ENCODE measurements at places on chromosomes 13 and 19.

DNA sequence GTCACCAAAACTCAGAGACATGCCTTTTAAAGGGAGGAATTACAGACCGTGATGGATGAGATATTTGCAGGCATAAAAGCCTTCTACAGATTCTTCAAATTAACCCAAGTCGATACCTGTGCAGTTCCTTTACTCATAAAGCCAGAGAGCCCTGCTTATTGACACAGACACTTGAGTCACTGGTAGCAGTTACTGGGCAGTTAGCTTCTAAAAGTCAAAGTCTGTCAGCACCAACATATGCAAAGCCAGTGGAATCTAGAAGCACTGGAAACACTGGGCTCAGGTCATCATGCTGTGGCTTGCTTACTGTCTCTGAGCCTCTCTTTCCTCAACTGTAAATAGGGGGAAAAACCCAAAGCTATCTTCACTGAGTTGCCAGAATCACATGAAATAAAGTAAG is 25.7 kb upstream of the LRCH1 start:
- DNase-seq: no peak

DNA sequence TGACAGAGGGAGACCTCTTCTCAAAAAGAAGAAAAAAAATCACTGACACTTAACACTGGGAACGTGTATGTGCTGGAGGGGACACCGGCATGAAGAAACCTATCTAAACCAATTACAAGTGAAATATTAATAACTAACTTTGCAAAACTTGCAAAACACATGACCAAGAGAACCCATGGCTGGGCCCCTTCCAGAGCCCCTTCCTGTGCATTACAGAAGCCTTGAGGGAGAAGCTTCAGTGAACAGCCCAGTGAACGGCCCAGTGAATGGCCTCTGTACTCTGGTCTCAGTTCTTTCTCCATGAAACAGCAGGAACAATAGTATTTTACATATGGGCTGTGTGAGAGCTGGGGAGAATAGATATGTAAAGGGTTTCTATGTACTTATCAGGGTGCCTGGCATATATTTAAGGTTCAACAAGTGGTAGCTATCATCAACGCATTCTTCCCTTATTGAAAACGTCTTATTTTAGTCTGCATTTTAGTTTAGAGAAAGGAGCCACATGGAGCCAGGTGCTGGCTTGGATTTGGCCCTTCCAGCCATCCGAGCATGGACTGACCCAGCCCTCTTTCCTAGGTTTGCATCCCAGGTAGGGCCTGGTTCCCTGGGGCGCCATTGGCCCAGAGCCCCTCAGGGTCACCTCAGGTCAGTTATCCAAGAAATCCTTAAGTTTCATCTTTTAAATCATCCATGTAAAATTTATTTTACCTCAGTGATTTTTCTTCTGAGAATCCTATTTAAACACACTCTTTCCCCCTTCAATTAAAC is 54.5 kb downstream of the CCDC70 start:
- DNase-seq: no peak

DNA sequence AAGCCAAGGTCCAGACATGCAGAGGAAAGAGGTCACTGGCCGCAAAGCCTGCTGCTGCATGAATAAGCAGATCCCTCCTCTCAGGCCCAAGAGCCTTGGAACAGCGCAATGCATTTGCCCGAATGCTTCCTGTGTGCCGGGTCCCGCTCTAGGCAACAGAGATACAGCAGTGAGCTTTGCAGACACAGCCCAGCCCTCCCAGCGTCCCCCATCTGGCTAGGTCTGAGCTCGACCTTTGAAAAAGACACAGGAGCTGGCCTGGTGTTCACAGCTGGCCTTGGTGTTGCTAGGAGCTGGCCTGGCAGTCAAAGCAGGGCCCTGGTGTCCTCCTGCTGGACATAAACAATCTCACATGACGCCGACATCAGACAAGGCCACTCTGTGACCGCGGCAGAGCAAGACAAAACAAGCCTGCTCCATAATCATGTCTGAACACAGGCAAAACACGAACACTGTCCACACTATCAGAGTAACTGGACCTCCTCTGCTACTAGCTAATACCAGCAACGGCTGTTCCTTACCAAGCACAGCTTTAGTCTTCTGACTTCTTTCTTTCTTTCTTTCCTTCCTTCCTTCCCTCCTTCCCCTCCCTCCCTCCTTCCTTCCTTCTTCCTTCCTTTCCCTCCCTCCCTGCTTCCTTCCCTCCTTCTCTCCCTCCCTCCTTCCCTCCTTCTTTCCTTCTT is 5.7 kb upstream of the PEX11G start:
- no peak for DNase-seq

DNA sequence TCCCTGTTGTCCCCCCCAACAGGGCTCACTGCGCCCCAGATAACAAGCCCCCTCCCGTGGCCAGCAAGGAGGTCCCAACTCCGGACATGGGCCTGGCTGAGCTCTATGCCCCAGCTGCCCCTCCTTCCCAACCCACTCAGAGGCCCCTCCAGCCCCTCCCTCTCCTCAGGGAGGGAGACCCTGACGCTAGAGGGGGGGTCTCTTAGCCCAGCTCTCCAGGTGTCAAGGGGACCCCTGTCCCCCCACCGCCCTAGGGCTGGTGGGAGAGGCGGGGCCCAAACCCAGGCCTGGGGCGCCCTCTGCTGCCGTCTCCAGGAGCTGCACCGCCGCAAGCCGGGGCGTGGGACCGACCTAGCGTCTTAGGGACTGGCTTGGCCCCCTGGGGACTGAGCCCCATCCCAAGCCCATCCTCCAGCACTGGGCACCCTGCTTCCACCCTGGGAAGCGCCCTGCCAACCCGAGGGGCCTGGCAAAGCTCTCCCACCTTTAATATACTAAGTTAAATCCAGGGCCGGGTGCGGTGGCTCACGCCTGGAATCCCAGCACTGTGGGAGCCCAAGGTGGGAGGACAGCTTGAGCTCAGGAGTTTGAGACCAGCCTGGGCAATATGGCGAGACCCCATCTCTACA is 1.4 kb downstream of the GRIN3B start:
- no peak for DNase-seq

DNA sequence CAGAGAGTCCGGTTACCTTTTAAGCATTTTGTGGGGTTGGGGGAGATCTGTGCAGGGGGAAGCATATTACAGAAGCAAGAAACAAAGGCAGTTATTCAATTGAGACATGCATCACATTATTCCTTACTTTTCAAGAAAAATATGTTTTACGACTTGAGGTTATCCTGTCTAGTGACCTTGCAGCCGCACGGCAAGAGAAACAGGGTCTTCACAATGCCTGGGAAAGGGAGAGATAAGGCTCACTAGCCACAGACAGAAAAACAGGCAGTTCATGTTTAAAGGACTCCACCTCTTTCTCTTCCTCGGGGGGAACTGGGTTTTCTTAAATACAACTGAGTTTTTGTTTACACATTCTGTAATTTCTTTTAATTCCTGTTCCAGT is 536 bp upstream of the NCR1 start:
- DNase-seq: no peak

DNA sequence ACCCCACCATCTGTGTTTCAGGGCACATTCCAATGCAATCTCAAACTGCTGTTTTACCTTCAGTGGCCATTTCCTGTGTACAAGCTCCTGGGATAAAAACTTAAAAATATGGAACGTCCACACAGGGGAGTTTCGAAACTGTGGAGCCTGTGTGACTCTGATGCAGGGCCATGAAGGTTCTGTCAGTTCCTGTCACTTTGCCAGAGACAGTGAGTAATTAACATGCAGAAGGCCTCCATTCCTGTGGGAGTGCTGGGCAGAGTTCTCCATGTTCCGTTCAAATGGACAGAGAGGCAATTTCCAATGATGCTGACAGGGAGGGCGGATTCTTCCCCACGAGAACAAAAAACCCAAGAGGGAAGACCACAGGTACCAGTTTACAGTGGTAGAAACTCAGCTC is 24.4 kb downstream of the WDR88 start:
- DNase-seq: no peak

GRCh38 chr13:99303863-99304521 is 3.2 kb downstream of the GPR183 start:
- DNase-seq: no peak

GRCh38 chr19:49017666-49018351 is 918 bp upstream of the LHB start:
- no peak for DNase-seq

DNA sequence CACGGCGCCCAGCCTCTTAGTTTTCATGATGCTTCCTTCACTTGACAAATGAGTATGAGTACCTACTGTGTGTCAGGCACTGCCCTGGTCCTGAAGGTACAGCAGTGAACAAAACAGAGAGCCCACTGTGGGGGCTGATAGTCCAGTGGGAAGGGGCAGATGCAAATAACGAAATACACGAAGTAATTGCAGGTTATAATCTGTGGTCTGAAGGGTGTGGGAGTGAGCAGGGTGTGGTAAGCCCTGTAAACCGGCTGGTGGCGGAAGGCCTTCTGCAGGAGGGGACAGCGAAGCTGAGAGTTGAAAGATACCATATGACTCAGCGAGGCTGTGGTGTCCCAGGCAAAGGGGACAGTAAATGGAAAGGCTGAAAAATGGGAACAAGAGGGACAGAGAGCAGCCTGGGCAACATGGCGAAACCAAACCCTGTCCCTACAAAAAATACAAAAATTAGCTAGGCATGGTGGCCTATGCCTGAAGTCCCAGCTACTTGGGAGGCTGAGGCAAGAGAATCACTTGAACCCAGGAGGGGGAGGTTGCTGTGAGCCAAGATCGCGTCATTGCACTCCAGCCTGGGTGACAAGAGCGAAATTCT is 60.5 kb downstream of the MAP4K1 start:
- DNase-seq: no peak

GRCh38 chr13:108227651-108228272 is 9.6 kb downstream of the ABHD13 start:
- no peak for DNase-seq

DNA sequence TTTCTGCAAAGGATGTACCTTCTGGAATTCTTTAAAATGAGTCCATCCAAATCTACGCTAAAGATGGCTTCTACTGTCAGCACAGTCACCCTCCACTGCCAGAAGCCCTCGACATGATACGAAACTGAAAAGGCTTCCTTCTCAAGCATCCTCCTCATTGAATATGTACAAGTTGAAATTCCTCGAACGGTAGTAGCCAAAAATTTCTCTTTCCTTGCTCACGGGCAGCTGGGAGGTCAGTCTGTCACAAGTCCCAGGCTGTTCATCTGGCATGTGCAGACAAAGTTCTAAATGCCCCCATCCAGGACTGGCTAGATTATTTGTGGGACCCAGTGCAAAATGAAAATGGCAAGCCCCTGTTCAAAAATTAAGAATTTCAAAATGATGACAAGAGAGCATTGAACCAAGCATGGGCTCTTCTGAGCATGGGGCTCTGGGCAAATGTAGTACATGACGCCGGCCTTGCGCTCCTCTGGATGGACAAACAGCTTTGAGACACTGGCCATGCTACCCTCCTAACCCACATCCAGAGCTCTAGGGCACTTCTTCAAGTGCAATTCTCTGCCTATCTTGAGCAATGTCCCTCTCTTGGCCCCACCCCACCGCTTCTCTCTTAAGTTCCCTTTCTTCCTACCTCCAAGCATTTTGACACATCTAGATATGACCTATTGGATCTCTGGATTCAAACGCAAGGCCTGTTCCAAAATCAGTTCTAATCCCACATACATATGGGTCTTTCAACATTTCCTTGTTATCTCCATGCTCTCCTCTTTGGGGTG is 78.9 kb upstream of the FLT1 start:
- DNase-seq: no peak

DNA sequence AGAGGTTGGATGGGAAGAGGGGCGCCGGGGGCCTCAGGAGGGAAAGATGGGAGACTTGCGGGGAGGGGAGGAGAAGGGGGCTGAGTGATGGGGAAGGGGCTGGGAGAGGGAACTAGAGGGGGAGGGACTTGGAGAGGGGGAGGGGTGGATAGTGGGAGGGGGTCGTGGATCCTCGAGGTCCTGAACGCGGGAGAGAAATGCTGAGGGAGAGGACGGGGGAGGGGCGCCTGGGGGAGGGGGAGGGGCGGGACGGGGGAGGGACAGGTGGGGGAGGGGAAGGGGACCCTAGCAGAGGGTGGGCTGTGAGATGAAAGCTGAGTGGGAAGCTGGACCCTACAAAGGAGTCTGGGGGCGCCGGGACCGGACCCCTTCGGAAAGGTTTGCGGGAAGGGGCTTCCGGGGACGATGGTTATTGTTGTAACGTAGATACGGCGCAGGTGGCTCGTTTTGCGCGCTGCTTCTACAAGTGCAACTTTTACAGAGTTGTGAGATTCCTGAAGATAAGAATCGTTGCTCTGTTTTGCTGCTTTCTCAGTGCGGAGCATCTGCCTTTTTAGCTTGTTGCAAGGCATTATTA is 418 bp downstream of the ZNF444 start:
- no peak for DNase-seq

GRCh38 chr19:17049711-17050280 is 23.2 kb upstream of the CPAMD8 start:
- DNase-seq: no peak

DNA sequence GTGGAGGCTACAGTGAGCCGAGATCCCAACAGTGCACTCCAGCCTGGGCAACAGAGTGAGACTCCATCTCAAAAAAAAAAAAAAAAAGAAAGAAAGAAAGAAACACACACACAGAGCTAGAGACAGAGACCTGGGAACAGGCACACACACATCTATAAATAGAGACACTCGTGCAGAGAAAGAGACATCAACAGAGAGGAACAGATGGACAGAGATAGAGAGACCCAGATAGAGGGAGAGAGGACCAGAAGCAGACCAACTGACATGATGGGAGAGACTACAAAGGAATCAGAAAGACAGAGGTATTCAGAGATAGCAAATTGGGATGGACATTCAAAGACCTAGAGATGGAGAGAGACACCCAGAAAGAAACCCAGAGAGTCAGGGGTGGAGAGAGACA is 2.1 kb upstream of the CA11 start:
- DNase-seq: no peak

DNA sequence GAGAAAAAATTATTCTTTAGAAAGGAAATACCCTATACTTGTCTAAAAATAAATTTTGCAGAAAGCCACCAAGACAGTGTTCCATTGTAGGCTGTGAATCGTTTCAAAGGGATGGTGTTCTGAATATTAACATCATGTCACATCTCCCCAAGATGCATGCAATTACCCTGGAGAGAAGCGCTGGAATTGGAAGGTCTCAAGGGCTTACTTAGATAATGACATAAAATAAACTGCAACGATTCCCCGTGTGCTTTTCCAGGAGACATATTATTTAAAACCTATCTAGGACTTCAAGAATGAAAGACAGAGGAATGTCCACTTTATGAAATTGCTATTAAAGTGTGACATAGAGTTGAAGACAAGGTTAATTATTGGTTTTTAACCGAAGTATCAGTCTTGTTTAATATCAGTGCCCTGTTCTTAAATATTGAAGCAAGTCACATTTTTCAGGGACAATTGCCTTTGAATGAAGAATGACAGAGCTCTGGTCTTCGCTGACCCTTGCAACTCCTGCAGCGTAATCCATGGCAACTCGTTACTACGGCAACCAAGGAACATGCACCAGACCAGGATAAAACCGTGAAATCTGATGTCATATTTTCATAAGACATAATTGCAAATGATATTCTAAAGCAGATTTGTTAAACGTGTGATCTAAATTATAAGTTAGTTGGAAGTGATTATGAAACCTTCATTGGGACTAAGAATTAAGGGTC is 91.7 kb downstream of the EFNB2 start:
- no peak for DNase-seq

- no peak for DNase-seq
Observed at GRCh38 chr19:2719920-2720776, 1.0 kb downstream of the DIRAS1 start.

- DNase-seq: no peak
Observed at GRCh38 chr19:6318772-6319171, 14.6 kb downstream of the ACER1 start.

Measured in NCI-H2029 treated with DMSO at 0.1 percent for 48 hours (cell line).